ENCODE measurements at places on chromosomes 4 and X.
A peak's percentile ranks its signal among the peaks of the same experiment; 100 is the strongest.

- no peak for DNase-seq
Observed at GRCh38 chr4:106149026-106149425, 167.0 kb downstream of the TBCK start.

GRCh38 chrX:154036513-154036912 is 16.8 kb upstream of the IRAK1 start:
- DNase-seq: no peak

DNA sequence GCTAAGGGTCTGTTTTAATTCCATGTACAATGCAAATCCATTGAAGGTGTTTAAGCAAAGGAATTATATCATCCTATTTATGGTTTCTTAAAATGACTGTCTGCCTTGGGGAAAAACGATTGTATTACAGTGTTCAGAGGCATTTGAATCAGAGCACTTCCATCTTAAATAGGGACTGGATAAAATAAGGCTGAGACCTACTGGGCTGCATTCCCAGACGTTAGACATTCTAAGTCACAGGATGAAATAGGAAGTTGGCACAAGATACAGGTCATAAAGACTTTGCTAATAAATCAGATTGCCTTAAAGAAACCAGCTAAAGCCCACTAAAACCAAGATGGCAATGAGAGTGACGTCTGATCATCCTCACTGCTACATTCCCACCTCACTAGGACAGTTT is 1167.2 kb upstream of the PABPC4L start:
- no peak for DNase-seq

GRCh38 chr4:67397031-67397430 is 148.3 kb downstream of the CENPC start:
- no peak for DNase-seq

GRCh38 chr4:90027565-90027964 is 99.6 kb upstream of the CCSER1 start:
- DNase-seq: no peak

DNA sequence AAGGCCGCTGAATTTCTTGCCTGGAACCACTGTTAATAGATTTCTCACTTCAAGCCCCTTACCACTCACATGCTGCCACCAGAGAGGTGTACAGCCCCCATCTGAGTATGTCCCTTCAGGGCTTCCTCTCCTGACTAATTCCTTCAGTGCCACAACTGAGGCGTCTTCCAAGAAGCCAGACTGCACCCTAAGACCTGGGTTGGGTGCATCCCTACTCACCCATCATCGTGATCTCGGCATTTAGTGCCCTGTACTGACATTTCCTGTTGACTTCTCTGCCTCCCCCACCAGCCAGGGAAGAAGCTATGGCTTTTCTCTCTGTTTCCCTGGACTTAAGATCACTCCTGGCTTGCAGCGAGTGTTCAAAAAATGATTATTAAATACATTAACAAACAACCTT is 40.4 kb upstream of the MAP3K15 start:
- no peak for DNase-seq

DNA sequence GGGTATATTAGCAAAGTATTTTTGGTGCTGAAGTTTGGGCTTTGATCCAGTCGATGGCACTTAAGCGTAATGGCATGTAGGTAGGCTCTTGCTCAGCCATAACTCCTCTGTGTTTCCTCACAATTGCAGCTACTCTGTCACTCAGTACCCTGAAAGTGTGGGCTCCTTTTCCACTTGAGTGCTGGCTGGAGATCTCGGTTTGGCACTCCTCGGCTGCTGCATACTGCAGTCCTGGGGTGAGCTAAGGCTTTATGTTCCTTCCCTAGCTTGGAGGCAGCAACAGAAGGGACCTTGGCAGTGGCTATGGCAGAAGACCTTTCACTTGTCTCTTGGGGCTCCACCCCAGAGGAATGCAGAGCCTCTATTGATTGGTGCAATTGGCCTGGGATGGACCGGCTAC is 106.7 kb upstream of the GRXCR1 start:
- DNase-seq: no peak

- no peak for DNase-seq
Observed at GRCh38 chr4:4344915-4345527, 41.9 kb upstream of the NSG1 start.

GRCh38 chrX:138765051-138765450 is 53.5 kb upstream of the FGF13 start:
- DNase-seq: no peak

- no peak for DNase-seq
Observed at GRCh38 chr4:2698504-2698903, 57.6 kb downstream of the TNIP2 start.

DNA sequence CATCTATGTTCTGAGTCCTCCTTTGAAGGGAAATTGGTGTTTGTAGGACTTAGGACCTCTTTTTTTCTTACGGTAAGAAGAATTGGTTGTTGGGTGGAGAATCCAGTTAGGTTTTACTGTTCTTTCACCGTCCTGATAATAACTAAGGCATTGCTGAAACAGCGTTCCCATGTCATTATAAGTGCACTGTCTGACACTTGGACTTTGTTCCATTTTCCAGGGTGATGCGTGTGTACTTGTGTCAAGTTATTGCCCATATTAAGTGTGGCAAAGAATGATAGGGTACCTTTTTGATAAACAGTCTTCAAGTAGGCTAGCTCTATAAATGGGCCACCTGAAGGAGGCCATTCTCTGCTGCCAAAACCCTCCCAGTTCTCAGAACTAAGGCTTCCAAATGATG is 119.7 kb downstream of the AASDH start:
- no peak for DNase-seq

- DNase-seq: no peak
Observed at GRCh38 chrX:12138361-12139313, at the start of gene FRMPD4. Gene FRMPD4 (plus strand): TSS chrX:12138473. CDS start chrX:12138972, 499 bp downstream.

DNA sequence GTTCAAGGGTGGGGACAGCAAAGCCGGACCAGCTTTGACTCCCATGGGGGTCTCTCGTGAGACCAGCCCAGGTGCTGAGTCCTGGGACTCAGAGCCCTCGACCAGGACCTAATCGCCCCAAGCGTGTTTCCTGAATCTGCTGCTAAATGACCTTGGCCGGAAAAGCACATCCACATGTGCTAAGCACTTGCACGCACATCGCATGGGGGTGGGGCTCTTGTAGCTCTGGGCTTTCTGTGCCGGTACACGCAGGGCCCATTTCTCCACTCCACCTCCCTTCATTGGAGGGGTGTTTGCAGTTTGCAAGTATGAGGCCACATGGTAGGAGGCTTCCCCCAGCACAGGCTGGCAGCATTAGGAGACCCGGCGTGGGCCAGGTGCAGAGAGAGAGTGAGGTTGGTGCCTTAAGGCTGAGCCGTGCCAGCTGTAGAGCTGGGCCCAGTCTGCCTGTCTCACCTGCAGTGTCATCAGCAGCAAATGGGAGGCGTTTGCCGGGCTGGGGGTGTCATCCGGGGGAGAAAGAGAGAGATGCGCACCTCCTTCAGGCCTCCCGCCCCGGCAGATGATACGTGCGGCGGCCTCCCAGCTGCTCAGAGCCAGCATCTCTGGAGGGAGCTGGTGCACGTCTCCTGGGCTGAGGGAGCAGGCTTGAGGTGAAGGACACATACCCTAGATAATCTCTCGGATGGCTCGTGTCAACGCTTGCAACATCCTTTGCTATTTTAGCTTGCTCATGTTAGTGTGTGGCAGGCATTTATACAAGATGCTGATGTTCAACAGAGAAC is 45.2 kb upstream of the CLCN4 start:
- DNase-seq: peak; percentile 4

GRCh38 chrX:68681443-68681941 is 34.0 kb downstream of the STARD8 start:
- no peak for DNase-seq

DNA sequence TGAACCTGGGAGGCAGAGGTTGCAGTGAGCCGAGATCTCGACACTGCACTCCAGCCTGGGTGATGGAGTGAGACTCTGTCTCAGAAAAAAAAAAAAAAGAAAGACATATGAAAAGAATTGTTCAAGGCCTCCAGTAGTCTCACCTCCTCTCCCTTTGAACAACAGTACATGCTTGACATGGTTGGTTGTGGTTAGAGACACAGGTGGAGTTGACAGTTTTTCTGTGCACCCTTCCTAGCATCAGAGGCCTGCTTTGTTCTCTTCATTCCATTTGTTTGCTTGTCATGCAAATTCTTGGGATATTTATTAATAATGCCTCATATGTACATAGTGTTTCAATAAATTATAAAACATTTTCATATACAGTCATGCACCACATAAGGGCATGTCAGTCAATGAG is 18.3 kb upstream of the PDCL2 start:
- DNase-seq: no peak

GRCh38 chr4:132767901-132768300 is 381.2 kb upstream of the PCDH10 start:
- DNase-seq: no peak

- DNase-seq: no peak
Observed at GRCh38 chr4:25535278-25535677, 120.4 kb upstream of the SLC34A2 start.

DNA sequence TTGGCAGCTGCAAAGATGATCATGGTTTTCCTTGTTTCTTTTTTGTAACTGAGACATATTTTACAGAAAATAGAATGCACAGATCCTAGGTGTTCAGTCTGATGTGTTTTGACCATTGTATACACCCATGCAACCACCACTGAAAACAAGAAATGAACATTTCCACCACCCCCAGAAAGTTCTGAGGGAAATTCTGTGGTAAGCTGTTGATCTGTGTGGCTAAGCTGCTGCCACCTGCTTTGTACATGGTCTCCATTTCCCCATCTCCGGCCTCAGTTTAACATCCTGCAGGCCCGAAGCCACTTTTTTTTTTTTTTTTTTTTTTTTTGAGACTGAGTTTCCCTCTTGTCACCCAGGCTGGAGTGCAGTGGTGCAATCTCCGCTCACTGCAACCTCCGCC is 65.3 kb downstream of the NYX start:
- DNase-seq: no peak

DNA sequence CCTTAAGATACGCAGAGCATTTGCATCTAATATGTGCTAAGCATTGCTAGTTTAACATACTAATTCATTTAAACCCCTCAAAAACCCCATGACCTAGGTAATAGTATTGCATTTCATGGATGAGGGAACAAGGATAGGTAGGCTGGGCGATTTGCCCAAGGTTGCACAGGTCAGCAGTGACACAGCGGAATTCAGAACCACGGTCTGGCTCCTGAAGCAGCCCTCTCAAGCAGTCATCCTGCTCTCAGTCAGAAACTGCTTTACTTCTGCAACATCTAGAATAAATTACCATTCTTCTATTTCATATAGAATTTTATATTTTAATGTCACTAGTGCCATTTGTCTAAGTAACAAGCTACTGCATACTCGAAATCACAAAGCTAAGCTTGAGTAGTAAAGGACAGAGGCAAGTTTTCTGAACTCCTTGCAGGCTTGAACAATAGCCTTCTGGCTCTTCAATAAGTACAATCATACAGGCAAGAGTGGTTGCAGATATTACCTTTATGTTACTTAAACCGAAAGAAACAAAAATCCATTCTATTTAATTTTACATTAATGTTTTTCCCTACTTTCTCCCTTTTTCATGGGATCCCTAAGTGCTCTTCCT is 555 bp upstream of the SPP1 start:
- DNase-seq: no peak

- DNase-seq: no peak
Observed at GRCh38 chrX:44068043-44068442, 94.9 kb upstream of the NDP start.

- no peak for DNase-seq
Observed at GRCh38 chrX:100817340-100817739, 2.9 kb upstream of the CSTF2 start.

DNA sequence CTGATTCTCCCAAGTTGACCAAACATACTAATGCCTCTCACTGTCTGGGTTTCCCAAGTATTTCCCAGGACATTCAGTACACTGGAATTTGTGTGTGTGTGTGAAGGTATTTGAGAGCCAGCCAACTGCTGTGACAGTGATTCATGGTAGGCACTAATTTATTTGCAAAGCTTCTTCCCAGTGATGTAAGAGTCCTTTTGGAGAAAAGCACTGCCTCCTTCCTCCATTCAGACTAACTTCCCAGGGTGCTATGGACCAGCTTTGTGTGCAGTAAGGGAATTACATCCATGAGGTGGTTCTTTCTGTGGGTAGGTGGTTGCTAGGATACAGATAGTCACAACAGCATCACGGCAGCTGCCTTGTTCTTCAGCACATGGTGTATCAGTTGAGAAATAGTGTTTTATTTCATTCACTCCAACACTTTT is 8.7 kb downstream of the EGF start:
- no peak for DNase-seq

- DNase-seq: no peak
Observed at GRCh38 chr4:123068081-123068480, 145.7 kb upstream of the NUDT6 start.

- DNase-seq: no peak
Observed at GRCh38 chr4:111066001-111066400, 443.1 kb upstream of the PITX2 start.

GRCh38 chr4:98687876-98688275 is 29.5 kb upstream of the TSPAN5 start:
- no peak for DNase-seq

- DNase-seq: no peak
Observed at GRCh38 chr4:81380437-81380836, 91.3 kb downstream of the RASGEF1B start.

DNA sequence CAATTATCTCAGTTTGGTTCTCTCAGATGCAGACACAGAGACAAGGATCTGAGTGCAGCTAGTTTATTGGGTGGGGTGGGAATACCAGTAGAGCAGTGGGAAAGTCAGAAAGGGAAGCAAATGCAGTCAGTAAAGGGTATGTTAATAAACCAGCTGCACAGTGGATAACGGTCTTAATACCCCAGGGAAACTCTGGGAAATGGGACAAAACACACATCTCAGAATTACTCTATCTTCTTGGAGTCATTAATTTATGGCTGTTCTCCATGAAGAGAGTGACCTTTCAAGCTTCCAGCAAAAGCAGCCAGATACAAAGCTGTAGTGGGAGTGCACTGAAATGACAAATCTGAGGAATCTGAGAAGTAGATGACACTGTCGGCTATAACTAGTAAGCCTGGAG is 73.3 kb upstream of the NALF2 start:
- no peak for DNase-seq

- DNase-seq: no peak
Observed at GRCh38 chrX:75228854-75229253, 45.0 kb upstream of the UPRT start.

DNA sequence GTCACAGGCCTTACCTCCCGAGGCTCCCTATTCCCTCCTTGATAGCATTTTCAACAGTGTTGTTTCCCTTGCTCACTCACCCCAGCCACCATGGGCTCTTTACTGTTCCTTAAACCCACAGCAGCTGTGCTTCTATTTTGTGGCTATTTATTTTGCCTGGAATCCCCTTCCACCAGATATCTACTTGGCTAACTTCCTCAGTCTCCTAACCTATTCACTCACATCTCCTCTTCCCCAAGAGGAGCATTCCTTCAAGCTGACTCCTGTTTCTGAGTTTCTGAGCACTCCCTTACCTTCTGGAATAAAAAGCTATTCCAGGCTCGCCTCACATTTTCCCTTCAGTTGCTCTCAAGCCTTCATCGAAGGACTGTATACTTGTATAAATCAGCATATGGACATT is 50.5 kb downstream of the CXCL1 start:
- DNase-seq: no peak

DNA sequence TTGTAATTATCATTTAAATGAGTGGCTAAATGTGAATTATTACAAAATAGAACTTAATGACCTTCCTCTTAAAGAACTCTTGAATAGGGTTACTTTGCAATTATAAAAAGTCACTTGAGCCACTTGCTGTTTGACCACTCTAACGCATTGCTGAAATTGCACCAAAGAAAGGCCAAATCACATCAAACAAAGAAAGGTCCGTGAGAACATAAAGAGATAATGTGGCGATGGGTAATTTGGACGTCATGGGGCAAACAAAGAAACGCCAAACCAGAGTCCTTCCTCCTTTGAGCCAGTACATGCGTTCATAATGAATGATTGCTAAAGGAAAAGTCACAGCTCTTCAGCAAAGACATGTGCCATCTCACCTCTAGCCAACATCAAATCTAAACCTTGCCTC is 229.8 kb upstream of the STS start:
- no peak for DNase-seq

Data from stimulated activated CD8-positive, alpha-beta memory T cell treated with anti-CD3 and anti-CD28 coated beads, Interleukin-4, amount 100 ng/mL, for 4 hours (primary cell).